ENCODE measurements at places on chromosomes 1 and 21.

- no peak for DNase-seq
- H3K36me3 ChIP-seq, result no peaks in the 10 kb centered on the region
- no peak overlapping the region for H3K4me3 ChIP-seq
Observed at GRCh38 chr1:80064524-80064923, 1058.0 kb upstream of the ADGRL4 start.

DNA sequence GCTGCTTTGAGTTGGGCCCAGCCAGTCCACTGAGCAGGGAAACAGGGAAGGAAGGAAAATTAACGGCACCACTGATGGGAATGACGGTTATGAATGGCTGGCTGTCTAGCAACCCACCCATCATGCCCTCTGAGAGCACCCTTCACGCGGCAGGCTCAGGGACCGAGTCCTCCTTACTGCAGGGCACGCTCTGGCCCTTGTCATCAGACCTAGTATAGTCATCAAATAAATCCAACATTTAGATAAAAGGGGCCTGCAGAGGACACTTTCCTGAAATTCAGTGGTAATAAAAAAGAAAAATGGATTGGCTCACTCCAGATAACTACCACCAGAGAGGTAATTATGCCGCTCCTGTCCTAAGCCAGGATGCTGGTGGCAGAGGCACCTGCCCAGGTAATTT lies 509.4 kb downstream of the MATN1 start:
- H3K27me3 ChIP-seq, result peaks cover 8% of the 10 kb centered on the region
- H3K36me3 ChIP-seq, result no peaks in the 10 kb centered on the region
- H3K4me3 ChIP-seq, result no peak overlapping the region
- no peak overlapping the region for H3K27ac ChIP-seq

DNA sequence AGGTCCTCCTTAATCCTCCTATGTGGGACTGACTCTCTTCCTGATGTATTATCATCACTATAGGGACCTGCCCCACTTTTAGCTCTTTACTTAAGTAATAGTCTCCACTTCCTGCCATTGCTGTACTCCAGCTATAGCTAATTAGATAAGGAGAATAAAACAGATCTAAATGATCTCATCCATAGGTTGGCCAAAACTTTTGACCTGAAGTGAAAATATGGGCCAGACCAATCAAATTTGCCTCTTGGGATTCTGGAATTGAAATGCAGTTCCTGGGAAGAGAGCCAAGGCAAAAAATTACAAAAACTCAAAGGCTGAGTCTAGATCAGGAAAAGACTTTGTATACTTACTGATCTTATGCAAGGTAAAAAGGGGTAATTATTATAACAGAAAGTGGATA lies 36.1 kb upstream of the PDE4B start:
- H3K4me3 ChIP-seq, result no peak overlapping the region
- DNase-seq, result no peak
- H3K27ac ChIP-seq, result no peak overlapping the region
- no peaks in the 10 kb centered on the region for H3K4me1 ChIP-seq
- H3K36me3 ChIP-seq, result no peaks in the 10 kb centered on the region

DNA sequence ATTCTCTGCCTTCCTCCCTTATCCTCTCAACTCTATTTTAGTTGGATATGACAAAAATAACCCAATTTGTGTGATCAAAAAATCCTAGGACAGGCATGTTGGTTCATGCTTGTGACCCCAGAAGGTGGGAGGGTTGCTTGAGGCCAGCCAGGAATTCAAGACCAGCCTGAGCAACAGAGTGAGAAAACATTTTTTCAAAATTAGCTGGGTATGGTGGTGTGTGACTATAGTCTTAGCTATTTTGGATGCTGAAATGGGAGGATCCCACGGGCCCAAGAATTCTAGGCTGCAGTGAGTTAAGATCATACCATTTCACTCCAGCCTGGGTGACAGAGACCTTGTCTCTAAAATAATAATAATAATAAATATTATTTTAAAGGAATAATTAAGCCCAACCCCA lies 1383.1 kb upstream of the ADGRL2 start:
- no peak for DNase-seq
- H3K27ac ChIP-seq, result no peak overlapping the region
- H3K27me3 ChIP-seq, result no peaks in the 10 kb centered on the region

DNA sequence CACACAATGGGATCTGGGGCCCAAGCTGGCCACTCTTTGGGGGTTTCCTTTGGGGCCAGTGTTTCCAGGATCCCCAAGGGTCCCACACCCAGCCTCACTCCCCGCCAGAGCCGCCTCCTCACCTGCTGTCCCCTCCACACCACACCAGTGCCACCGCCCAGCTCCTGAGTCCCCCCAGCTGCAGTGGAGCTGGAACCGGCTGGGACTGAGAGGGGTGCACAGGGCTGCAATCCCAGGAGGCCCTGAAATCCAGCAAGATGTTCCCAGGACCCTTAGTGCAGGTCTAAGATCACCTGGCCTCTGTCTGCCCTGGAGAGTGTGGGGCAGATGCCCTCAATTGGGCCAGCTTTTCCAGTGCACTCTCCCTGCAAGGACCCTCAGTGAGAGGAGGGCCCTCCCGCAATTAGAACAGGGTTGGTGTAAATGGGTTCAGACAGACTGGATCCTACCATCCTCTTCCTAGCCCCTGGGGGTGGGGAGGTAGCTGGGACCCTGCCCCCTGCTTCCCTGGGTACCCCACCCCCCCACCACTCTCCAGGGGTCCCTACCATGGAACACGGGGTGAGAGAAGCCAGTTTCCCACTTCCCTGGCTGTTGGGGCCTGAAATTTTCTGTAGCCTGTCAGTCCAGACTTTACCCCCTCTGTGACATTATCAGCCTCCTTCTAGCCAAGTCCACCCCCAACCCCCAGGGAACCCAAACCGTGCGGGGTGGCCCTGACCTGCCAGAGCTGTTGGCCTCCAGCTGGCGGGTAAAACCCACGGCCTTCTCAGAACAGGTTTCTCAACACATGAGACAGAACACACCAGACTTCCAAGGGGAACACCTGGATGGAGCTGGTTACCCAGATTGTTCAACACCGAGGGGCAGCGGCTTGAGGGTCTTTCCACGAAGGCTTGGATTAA lies 7.0 kb downstream of the KRTAP10-12 start:
- no peak overlapping the region for H3K4me3 ChIP-seq
- H3K36me3 ChIP-seq, result peaks cover 2% of the 10 kb centered on the region

- peaks cover 12% of the 10 kb centered on the region for H3K36me3 ChIP-seq
- no peaks in the 10 kb centered on the region for H3K27me3 ChIP-seq
- H3K4me3 ChIP-seq, result no peak overlapping the region
- H3K4me1 ChIP-seq, result peaks cover 5% of the 10 kb centered on the region
- DNase-seq, result no peak
Observed at GRCh38 chr1:54253480-54253879, 53.5 kb downstream of the MRPL37 start.

DNA sequence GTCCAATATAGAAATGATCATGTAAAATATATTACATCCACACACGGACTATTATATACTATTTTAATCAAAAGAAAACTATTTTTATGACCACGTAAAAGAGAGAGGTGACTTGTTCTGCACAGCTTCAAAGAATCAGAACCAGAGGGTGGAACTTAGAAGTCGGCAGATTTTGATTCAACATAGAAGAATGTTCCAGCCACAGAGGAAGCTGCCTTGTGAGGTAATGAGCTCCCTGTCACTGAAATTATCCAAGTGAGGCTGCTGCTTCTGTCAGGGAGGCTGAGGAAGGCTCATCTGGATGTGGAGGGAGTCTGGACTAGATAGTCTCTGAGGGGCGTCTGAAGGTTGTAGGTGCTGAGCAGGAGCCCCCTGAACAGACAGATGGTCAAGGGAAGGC lies 2.7 kb downstream of the PLEKHA6 start:
- H3K36me3 ChIP-seq, result no peaks in the 10 kb centered on the region
- H3K4me3 ChIP-seq, result no peak overlapping the region
- H3K27me3 ChIP-seq, result peaks cover 27% of the 10 kb centered on the region
- DNase-seq, result no peak

GRCh38 chr1:11044086-11044848 lies 2.8 kb downstream of the MASP2 start:
- no peak overlapping the region for H3K4me3 ChIP-seq
- no peak for DNase-seq
- H3K27ac ChIP-seq, result no peak overlapping the region
- no peaks in the 10 kb centered on the region for H3K27me3 ChIP-seq
- H3K36me3 ChIP-seq, result no peaks in the 10 kb centered on the region

DNA sequence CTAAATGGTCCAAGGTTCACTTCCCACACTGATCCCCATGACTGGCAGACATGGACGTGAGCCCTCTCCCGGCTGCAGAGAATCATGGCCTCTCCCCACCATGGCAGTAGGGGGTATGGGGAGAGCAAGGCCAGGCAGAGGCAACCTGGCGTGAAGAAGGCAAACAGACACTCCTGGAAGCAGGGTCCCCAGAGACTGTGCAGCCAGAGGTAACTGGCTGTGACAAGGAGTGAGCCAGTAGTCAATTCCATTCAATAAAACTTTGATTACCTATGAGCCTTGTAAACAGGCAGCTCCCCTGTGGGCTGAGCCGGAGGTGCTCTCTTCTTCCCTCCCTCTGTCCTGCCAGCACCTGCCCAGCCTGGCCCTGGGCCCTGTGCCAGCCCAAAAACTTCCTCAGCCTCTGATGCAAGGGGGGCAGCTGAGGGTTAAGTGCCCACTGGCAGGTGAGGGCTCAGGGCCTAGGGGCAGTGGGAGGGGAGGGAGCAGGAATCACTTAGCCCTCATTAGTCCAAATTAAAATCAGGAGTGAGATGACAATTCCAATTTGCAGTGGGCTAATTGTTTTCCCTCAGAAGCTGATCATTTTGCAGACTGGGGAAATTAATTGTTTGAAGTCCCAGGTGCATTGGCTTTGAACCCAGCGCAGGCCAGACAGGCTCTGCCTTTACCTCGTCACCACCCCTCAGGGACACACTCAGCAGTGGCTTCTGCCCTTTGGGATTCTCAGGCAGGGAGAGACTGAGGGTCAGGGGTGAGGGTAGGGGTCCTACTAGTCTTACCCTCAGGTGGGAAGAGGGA lies 35.6 kb downstream of the LRRN2 start:
- no peak overlapping the region for H3K27ac ChIP-seq
- no peak overlapping the region for H3K4me3 ChIP-seq
- DNase-seq, result no peak
- peaks cover 11% of the 10 kb centered on the region for H3K27me3 ChIP-seq
- peaks cover 7% of the 10 kb centered on the region for H3K4me1 ChIP-seq
- H3K36me3 ChIP-seq, result no peaks in the 10 kb centered on the region

GRCh38 chr1:109891930-109892329 lies 18.7 kb upstream of the CSF1 start:
- H3K27me3 ChIP-seq, result no peaks in the 10 kb centered on the region
- DNase-seq, result no peak
- H3K4me1 ChIP-seq, result peaks cover 9% of the 10 kb centered on the region
- no peaks in the 10 kb centered on the region for H3K36me3 ChIP-seq
- H3K4me3 ChIP-seq, result no peak overlapping the region

- H3K4me3 ChIP-seq, result no peak overlapping the region
- DNase-seq, result peak; percentile 28
- H3K4me1 ChIP-seq, result peaks cover 34% of the 10 kb centered on the region
- H3K27ac ChIP-seq, result no peak overlapping the region
- H3K36me3 ChIP-seq, result peaks cover 16% of the 10 kb centered on the region
- H3K27me3 ChIP-seq, result peaks cover 36% of the 10 kb centered on the region
Observed at GRCh38 chr1:47432071-47433036, 5.5 kb upstream of the FOXD2 start.

- H3K27ac ChIP-seq, result no peak overlapping the region
- H3K4me3 ChIP-seq, result no peak overlapping the region
- DNase-seq, result no peak
- peaks cover 1% of the 10 kb centered on the region for H3K27me3 ChIP-seq
Observed at GRCh38 chr1:230386637-230387262, 39.4 kb downstream of the PGBD5 start.

DNA sequence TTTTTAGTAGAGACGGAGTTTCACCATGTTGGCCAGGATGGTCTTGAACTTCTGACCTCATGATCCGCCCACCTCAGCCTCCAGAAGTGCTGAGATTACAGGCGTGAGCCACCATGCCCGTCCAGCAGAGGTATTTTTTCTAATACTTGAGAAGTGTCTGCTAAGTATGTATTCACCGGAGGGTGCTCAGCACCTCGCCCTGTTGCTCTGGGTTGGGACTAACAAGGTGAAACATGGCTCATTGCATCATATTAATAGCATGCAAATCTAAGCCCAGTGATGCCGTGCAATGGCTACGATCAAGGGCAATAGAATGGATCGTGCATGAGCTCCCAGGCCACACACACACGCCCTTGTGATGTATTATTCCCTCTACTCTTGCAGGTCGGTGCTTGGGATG lies 68.7 kb downstream of the PDE9A start:
- H3K4me3 ChIP-seq, result no peak overlapping the region
- no peaks in the 10 kb centered on the region for H3K36me3 ChIP-seq
- H3K27me3 ChIP-seq, result no peaks in the 10 kb centered on the region
- no peak overlapping the region for H3K27ac ChIP-seq
- peaks cover 9% of the 10 kb centered on the region for H3K4me1 ChIP-seq

DNA sequence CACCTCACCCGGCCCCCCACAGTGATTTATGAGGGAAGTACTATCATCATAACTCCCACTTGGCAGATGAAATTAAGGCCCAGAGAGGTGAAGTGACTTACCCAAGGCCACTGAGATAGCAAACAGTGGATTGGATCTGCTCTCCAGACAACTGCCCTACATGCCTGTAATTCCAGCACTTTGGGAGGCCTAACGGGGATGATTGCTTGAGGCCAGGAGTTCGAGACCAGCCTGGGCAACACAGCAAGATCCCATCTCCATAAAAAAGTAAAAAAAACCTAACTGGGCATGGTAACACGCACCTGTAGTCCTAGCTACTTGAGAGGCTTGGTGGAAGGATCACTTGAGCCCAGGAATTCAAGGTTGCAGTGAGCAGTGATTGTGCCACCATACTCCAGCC lies 14.2 kb upstream of the RNF19B start:
- no peak overlapping the region for H3K27ac ChIP-seq
- H3K36me3 ChIP-seq, result peaks cover 11% of the 10 kb centered on the region
- H3K27me3 ChIP-seq, result no peaks in the 10 kb centered on the region
- H3K4me1 ChIP-seq, result peaks cover 57% of the 10 kb centered on the region
- no peak overlapping the region for H3K4me3 ChIP-seq
- DNase-seq, result no peak

GRCh38 chr1:15756143-15757015 lies 2.2 kb upstream of the FBLIM1 start:
- peaks cover 5% of the 10 kb centered on the region for H3K4me1 ChIP-seq
- no peak for DNase-seq
- H3K27ac ChIP-seq, result no peak overlapping the region
- H3K36me3 ChIP-seq, result no peaks in the 10 kb centered on the region
- H3K4me3 ChIP-seq, result no peak overlapping the region

GRCh38 chr1:93738075-93738622 lies 56.5 kb upstream of the BCAR3 start:
- DNase-seq, result no peak
- H3K4me1 ChIP-seq, result no peaks in the 10 kb centered on the region
- H3K27me3 ChIP-seq, result peaks cover 8% of the 10 kb centered on the region
- no peaks in the 10 kb centered on the region for H3K36me3 ChIP-seq

DNA sequence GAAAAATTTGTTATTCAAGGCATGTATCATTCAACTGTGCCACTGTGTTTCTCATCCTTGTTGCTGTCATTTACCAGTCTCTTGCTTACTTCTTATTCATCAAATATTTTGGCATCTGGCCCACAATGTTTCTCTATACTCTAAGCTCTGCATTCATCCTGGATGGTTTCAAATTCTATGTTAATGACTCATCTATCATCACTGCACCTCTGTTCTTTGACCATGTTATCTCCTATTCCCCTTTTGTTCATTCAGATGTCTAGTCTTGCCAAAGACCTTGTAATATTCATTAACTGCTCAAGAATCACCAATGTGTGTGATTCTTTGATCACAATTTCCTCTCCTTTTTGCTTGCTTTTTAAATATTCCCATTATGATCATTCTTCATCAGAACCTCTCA lies 54.6 kb upstream of the PRKACB start:
- H3K4me3 ChIP-seq, result no peak overlapping the region
- H3K27ac ChIP-seq, result no peak overlapping the region
- H3K27me3 ChIP-seq, result no peaks in the 10 kb centered on the region
- H3K36me3 ChIP-seq, result peaks cover 4% of the 10 kb centered on the region
- H3K4me1 ChIP-seq, result peaks cover 28% of the 10 kb centered on the region

- H3K4me1 ChIP-seq, result no peaks in the 10 kb centered on the region
- no peaks in the 10 kb centered on the region for H3K36me3 ChIP-seq
- no peak overlapping the region for H3K27ac ChIP-seq
- H3K27me3 ChIP-seq, result peaks cover 20% of the 10 kb centered on the region
Observed at GRCh38 chr1:109517337-109517736, 7.8 kb upstream of the AMIGO1 start.

All from activated T-helper 1 cell treated with anti-CD3 and anti-CD28 coated beads, Interleukin-12 subunit alpha, Interleukin-12 subunit beta, Interleukin-2, Interleukin-4 antibody, amounts not matched to agents 30 ng/mL and 10 ng/mL and 1 ng/mL, durations not matched to agents 14 hours and 24 hours and 36 hours (primary cell).